ENCODE measurements at places on chromosomes 6 and 20.
A peak's percentile ranks its signal among the peaks of the same experiment; 100 is the strongest.

DNA sequence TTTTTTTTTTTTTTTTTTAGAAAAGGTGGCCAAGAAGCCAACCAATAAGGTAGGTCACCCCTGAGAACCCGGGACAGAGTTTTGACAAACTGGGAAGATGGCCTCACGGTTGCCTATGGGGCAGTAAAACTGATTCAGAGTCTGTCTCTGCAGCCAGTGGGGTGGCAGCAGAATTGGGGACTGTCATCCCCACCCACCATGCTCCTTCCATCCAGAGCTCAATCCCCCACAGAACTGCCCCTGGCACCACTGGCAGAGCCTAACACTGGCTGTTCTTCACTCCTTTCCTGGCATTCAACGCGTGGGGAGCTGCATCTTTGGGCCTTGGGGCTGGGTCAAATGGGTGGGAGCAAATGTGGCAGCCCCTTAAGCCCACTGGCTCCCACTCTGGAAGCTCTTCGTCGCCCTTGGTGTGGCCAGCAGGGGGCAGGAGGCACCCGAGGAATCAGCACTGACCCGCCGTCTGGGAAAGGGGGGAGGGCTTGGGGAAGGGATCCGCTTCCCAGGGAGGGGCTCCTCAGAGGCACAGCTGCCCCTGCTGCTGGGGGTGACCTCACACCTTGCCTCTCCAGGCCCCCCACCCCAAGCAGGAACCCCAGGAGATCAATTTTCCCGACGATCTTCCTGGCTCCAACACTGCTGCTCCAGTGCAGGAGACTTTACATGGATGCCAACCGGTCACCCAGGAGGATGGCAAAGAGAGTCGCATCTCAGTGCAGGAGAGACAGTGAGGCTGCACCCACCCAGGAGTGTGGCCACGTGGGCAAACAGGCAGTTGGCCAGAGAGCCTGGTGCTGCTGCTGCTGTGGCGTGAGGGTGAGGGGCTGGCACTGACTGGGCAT, 10.4 kb downstream of the CD40 start:
- DNase-seq, result peak; percentile 42

GRCh38 chr20:43667341-43668132, 623 bp downstream of the MYBL2 start:
- peak; percentile 88 for DNase-seq

DNA sequence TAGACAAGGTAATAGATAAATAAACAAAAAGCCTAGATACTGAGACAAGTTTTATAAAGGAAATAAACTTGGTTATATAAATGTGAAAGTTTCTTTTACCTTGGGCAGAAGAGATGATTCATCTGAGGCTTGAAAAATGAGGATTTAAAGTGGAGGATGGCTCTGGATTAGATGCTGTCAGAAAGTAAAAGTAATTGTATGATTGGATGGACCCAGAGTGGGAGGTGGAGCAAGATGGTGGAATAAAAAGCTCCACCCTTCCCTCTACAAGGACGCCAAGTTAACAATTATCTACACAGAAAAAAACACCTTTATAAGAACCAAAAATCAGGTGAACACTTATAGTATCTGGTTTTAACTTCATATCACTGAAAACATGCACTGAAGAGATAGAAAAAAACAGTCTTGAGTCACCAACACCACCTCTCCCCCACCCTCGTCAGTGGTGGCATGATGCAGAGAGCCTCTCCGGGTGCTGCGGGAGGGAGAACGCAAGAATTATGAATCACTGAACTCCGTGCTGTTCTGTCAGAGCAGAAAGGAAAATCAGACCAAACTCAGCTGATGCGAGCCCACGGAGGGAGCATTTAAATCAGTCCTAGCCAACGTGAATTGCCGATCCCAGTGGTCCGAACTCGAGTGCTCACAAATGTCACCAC, 84.7 kb upstream of the GJE1 start:
- DNase-seq, result no peak

GRCh38 chr6:31775633-31776484, 1.3 kb downstream of the VWA7 start:
- DNase-seq, result no peak

DNA sequence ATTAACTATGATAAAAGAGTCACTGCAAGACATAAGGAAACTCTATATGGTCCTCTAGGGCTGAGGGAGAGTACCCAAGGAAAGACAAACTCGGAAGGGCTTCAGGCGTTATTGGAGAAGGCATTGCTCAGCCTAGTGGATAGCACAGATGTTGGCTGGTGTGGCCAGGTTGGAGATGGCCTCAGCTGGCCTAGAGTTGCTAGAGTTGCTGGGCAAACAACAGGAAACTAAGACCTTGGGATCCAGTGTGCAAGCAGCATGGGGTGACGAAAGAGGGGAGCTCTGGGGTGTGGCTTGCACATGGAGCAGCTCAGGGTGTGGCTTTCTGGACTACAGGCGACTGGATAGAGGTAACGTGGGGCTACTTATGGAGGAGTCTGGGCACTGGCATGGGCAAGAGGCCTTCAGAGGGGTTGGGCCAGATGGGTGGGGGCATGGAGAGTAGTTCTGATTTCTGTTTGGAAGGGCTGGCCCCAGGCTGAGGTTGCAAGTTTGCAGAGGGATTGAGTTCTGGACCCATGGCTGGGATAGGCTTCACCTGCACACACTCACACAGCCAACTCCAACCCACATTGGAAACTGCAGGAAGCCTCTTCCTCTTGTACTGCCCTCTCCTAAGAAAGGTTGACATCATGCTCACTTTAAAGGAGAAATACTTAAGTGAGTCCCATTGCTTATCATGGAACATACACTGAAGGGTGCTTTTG, 5.2 kb upstream of the BPIFB6 start:
- no peak for DNase-seq

Measured in NB4 (cell line).